IPS DF 19.7 (cell line): ENCODE measurements at places on chromosomes 2 and 18.
A peak's percentile ranks its signal among the peaks of the same experiment; 100 is the strongest.

DNA sequence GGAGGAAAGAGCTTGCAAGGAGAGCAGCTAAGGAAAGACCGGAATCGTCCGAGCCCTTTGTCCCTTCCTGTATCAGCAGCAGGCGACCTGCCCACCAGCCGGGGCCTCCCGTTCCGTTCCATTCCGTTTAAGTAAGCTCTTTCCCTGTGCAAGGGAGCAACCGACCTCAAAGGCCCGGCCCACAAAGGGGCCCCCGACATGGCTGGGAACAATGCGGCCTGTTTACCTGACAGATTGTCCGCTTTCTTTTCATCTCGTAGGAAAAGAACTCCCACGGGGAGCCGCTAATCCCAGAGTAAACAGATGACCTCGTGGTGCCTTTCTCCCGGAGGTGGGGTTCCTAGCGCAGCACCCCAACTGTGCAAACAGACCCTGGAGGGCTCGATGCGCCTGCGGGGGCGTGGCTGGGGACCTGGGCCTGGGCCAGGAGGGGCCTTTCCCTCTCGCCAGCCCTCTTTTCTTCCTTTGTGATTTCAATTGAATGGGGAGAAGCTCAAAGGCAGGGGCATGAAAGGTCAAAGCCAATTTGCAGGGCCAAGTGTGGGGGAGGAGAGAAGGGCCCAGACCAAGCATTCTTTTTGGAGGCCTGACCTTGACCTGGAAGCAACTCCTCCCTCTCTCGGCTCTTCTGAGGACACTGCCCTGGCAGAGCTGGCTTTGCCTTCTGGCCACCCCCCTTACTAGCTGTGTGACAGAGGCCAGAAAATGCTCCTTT lies 120.2 kb downstream of the INHBB start:
- DNase-seq, result peak; percentile 76

- DNase-seq, result no peak
Measured at GRCh38 chr18:68984342-68984741, 186.5 kb downstream of the CCDC102B start.

- DNase-seq, result no peak
Measured at GRCh38 chr2:234241656-234242458, 191.4 kb downstream of the SPP2 start.

GRCh38 chr2:146579147-146579930 lies 1265.5 kb upstream of the ACVR2A start:
- no peak for DNase-seq

DNA sequence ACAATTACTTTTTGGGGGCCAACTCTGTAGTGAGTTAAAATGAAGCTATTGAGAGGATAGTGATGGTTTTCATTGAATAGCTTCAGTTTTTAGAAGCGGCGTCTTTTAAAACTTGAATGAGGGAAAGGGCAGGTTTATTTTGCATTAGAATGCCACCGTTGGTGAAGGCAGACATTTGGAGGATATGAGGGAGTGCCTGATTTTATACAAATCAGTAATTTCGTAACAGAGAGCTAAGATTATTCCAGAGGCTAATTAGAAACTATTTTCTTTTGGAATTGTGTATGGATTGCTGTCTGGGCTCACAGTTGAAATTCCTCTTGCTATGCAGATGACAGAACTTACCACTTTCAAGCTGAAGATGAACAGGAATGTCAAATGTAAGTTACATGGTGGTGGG lies 67.6 kb downstream of the ITGB1BP1 start:
- no peak for DNase-seq

- no peak for DNase-seq
Measured at GRCh38 chr2:238956676-238957075, 108.8 kb downstream of the TWIST2 start.

GRCh38 chr2:42973726-42974125 lies 181.3 kb upstream of the HAAO start:
- no peak for DNase-seq

- DNase-seq, result no peak
Measured at GRCh38 chr18:48133671-48134251, 203.3 kb upstream of the SMAD2 start.

DNA sequence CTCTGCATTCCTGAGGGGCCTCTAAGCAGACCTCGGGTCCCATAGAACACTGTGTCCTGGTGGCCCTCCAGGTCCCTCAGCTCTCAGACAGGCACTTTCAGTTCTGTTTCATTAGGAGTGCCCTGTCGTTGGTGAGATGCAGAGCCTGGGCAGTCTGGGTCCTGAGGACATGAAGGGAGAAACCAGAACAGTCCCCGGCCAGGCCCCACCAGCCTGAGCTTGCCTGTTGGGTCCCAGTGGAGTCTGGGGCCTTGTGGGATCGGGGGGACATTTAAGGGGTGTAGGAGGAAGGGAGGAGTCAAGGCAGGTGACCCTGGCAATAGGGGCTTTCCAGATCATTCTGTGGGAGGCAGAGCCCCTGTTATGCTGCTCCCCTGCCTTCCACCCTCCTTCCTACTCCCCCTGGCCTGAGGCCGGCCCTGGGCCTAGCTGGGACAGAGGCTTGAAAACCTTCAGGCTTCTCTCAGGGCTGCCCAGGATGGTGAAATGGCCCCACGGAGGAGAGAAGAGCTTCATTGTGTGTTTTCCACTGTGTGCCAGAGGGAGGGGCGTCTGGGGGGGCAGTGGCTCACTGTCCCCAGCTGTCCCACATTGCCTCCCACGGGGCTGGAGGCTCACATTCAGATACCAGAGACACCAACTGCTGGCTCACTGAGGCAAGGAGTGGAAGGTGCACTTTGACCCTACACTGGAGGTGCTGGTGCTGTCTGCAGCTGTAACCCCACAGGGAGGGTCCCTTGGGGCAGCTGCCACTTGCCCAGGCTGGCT lies 26.6 kb upstream of the CATIP start:
- no peak for DNase-seq

DNA sequence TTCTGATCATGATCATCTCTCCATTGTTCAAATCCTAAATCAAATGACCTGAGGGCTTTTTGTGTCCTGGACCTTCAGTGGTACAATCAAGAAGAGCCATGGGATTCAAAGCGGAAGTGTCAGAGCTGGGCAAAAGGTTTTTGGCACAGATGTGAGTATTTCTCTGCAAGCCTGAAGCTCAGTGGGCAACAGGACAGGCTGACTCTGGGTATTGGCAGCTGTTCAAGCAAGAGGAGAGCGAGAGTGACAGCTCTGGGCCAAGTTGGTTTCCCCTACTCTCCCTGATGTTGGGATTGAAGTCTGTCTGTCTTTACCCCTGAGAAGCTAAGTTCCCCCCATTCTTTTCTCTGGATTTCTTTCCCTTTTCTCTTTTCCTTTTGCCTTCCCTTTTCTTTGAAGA lies 33.3 kb downstream of the DSEL start:
- no peak for DNase-seq

DNA sequence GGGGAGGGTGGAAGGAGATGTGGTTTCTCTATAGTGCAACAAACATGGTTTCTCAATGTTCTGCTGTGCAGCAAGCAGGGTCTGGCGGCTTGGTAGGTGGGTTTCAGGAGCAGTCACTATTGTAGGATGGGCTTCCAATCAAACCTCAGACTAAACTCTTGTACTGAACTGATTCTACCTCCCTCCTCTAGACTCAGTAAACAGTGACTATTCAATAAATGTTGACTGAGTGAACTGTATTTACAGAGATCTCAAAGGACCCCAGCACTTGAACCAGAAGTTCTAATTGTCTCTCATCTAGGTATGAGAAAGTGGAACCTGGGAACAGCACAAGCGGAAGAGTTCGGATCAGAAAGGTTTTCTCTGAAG lies 26.8 kb upstream of the CYP27A1 start:
- no peak for DNase-seq

- no peak for DNase-seq
Measured at GRCh38 chr2:238787501-238787900, 60.4 kb upstream of the TWIST2 start.

DNA sequence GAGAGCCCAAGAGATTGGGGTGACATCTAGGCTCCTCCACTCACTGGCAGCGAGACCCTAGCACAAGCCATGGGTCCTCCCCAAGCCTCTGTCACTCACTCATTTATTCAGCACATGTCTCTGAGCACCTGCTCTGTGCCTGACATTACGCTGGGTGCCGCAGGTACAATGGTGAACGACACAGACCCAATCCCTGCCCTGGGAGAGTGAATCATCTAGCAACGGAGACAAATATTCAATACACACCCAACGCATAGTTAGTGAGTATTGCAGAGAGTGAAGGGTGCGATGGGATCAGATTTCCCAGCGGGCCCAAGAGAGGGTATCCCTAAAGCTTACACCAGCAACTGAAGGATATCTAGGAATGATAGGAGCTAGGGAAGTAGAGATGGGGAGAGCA lies 45.5 kb downstream of the ZFP36L2 start:
- no peak for DNase-seq
